ENCODE measurements at places on chromosomes 7 and 10.

GRCh38 chr10:110771486-110771885 lies 100.2 kb upstream of the PDCD4 start:
- DNase-seq: no peak

GRCh38 chr10:61941202-61941681 lies 39.7 kb downstream of the ARID5B start:
- no peak for DNase-seq

GRCh38 chr7:7210475-7211237 lies 28.3 kb downstream of the C1GALT1 start:
- DNase-seq: no peak

DNA sequence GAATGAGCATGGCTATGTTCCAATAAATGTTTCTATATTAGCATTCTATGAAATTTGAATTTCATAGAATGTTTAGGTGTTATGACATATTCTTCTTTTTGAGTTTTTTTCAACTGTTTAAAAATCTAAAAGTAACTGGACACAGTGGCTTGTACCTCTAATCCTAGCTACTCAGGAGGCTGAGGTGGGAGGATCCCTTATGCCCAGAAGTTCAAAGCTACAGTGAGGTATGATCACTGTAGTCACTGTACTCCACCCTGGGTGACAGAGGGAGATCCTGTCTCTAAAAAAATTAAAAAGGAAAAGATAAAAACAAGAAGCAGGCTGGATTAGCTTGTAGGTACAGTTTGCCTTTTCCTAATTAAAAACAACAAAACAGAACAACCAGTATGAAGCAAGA lies 95.1 kb downstream of the NRBF2 start:
- no peak for DNase-seq

DNA sequence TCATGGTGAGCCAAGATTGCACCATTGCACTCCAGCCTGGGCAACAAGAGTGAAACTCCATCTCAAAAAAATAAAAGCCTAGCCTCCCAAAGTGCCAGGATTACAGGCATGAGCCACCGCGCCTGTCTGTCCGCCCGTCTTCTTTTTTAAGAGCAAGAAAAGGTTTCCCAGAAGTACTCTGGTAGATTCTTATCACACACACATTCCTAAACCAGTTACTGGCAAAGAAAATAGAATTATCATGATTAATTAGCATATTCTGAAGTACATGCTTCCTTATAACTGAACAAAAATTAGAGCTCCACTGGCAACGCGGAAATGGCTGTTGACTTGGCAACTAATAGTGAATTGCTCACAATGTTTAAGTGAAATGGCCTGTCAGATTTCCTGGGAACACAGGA lies 87.0 kb downstream of the ADK start:
- DNase-seq: no peak

DNA sequence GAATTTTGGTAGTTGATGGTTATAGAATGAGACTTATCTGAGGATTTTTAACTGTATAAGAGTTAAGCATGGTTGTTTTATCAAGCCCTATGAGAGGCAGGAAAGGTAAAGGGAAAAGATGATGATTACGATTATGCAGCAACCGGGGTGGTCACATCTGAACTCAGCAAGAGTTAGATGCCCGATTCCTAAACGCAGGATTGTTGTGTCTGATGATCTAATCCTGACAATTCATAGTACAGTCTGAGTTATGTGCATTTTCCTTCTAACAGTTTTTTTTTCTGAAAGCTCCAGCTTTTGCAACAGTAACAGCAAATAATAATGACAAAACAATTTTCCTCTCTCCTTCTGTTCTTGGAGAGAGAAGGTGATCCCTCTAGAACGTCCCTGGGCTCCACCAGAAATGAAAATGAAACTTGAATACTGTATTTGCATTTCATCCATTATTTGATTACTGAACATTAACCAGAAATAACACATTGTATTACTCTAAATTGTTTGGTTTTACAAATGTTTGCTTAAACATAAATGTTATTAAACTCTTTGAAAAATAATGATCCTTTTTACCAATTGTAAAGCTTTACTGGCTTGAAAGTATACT lies 176.5 kb upstream of the CCDC6 start:
- no peak for DNase-seq

DNA sequence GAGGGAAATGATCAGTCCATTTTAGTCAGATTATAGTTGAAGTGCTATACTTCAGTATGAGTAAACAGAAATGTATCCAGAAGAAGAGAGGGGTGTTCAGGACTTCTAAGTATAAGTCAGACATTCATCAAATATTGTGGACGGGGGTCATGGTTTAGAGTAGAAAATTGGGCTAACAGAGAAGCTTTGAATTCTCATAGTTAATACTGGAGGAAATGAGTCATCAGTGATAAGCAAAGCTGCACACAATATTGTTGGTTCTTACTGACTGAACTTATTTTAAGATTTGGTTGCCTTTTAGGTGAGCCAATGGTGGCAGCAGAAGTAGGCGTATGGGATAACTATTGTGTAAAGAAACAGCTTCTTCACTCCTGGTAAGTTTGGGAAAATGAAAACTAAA lies 1.7 kb upstream of the SUMF2 start:
- DNase-seq: no peak

- no peak for DNase-seq
These were observed 14.8 kb upstream of the INPP5A start for GRCh38 chr10:132522521-132523411.

GRCh38 chr10:63143987-63144386 lies 10.9 kb downstream of the NRBF2 start:
- peak; percentile 12 for DNase-seq

DNA sequence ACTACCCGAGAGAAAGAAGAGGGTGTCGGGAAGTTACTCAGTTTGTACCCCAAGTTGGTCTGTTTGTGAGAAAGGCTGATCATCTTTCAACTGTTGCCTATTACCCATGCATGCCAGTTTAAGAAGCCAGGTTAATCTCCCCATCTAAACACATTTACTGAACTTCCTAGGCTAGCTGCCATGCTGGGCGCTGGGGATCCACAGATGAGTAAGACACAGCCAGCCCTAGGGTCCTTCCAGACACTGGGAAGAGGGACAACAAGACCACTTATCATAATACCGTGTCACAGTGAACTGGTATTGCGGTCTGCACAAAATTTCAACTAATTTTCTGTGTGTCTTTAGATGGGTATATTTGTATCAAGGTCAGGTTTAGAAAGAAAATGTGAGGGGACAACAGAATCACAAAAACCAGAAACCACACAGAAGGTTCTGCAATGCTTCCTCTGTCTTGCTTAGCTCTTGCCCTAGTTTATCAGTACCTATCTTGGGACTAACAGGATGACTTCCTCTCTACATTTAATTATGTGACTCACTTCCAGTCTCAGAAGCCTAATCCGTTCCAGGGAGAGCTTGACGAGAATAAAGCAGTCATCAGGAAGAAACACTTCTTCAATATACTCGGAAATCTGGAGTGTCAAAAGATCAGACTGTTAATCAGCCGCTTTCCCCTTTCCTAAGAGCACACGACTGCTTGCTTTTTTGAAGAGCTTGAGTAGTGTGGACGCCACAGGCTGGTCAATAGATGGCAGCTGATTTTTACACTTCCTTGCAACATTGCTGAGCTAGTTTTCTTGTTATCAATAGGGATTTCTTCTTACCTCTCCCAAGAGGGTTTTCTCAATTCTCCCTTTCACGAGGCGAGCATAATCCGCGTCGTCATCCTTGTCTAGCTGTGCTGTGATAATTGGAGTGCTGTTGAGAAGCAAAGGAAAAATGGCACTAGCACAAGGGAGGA lies 45.7 kb downstream of the POLR3A start:
- DNase-seq: peak; percentile 54

DNA sequence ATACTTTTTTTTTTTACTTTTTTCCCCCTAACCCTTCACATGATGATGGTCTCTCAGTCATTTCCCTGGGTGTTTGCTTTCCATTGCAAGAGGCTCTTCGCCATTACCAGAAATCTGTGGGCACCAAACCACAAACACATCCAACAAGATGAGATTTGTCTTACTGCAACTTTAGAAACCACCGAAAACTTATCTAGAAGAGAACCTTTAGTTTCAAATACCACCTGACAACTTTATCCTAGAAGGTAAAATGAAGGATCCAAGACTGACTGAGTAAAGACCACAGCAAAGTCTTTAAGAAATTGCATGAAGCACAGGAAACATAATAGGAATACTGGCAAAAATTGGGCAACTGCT lies 363.3 kb upstream of the MBL2 start:
- DNase-seq: no peak

- DNase-seq: no peak
These were observed 40.5 kb downstream of the MTPN start for GRCh38 chr7:135936497-135937217.

- DNase-seq: peak; percentile 33
These were observed 3.7 kb downstream of the AGR2 start for GRCh38 chr7:16801111-16801542.

DNA sequence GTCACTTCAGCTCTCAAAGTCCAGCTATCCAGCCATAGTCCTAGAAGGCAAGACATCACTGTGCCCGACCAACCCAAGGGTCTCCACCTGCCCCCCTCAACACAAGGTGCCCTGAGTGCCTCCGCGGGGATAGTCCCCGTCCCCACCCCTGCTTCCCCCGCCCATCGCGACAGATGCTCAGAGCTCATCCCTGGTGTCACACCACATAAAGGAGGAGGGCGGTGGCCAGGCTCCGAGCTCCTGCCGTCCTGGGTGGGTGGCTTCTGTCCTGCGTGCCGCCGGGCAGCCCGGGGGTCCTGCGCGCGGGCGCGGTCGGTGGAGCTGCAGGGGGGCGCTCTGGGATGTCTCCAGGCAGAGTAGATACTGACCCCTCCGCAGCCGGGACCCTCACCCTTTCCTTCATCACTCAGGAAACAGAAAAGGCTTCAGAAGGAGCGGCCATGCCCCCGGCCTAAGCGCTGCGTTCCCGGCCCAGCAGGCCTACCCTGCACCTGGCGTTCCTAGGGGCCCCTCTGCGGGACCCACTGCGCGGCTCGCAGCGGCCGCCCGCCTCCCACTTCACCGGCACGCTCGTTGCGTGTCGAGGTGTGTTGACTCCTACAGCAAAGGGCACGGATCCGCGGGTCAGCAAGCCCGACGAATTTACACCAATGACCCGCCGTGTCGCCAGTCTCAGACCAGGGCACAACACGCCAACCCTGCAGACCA lies 53.4 kb downstream of the ALOX5 start:
- no peak for DNase-seq

- DNase-seq: no peak
These were observed 96.9 kb downstream of the TES start for GRCh38 chr7:116307253-116307652.

GRCh38 chr7:155835446-155836215 lies 23.4 kb upstream of the SHH start:
- DNase-seq: no peak

DNA sequence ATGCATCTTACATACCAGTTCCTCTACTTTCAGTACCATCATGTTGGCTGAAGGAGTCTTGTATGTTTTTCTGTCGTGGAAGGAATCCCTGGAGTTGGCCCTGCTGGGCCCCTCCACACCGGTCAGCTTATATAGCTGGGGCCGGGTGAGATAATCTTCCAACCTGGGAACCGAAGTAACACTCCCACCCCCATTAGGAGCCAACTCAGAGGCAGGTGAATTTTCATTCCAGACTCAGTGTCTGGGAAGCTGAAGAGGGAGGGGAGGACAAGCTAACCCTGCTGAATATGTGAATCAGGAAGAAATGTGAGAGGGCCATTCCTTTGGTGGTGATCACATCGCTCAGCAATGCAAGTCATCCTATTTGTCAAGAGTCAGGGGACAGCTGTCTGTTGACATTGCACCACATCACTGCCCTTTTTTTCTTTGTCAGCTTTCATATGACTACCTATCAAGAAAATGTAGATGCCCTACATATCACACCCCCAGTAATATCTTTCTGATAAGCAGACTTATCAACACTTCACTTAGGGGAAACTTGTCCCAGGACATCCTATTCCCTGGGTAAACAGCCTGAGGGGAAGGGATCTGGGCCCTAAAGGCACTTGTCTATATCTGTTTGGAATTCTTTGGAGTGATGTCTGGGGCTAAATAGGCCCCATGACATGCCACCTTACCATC lies at the start of gene ANKRD1:
Gene ANKRD1, minus strand, starts transcription at position 102 of the 681 bp plus-strand sequence. Its CDS starts 60 bp downstream, at position 42.
- peak; percentile 77 for DNase-seq

DNA sequence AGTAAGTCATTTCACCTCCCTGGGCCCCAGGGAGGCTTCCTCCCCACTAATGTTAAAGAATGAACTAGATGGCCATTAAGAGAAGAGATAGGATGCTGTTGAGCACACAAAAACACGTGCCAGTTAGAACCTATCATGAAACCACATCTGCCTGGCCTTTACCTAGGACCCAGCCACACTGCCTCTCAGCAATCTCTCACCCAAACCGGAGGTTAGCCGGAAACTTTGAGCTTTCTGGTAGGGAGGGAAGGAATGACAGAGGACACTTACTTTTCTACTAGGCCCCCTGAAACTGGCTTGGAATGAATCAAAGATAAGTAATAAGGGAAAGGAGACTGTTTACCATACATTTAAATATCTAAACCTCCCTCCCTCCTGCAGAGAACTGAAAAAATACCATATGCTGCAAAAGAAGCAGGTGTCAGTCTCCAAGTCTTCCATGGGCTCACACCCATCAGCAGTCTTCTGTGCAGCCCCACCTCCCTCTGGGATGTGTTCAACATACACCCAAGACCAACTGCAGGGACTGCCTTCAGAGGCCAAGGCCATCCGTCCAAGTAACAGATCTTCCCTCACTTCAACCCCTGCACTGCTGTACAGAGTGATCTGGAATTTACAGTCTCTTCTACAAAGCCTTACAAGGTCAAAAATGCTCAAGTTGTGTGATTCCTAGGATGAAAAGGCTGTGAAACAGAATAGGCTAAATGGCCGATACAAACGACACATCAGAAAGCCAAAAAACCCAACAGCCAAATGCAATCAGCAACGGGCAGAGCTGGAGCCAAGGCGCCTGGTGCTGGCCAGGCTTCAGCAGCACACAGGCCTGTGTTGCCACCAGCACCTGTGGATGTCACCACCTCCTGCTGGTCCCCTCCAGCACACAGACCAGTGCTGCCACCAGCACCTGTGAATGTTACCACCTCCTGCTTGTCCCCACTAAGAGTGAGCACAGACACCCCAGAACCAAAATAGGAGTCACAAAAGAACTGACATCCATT lies 42.4 kb downstream of the SORBS1 start:
- DNase-seq: no peak

- no peak for DNase-seq
These were observed 257.7 kb upstream of the SP8 start for GRCh38 chr7:21044384-21044783.

DNA sequence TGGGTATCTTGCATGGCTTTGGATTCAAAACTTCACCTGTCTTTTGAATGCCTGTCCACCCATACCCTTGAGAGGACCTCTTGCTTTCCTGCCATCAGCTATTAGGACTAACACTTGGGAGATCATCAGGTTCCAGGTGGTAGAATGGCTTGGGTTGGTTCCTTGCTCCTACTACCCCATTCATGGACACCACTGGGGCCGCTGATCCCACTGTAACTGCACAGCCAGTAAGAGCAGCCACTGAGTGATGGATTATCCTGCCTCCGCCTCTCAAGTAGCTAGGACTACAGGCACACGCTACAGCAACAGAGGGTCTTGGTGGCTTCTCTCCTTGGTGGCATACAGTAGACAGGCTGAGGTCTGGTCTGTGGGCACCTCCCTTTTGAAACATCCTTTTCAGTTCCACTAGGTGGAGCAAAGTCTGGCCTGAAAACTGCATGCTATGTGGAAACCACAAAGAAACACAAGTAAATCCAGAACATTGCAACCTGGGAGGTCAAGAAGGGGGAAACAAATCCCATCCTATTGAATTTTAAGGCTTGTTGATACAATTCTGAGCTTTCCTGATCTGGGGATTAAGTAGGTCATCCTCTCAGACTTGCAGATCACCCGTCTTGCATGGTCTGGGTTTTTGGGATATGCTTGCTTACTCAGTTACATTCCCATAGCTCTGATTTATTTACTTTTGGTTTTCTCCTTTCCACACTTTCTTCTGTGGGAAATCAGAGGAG lies 9.4 kb downstream of the WBP1L start:
- DNase-seq: peak; percentile 82
